Aorta (tissue), 5 donors: ENCODE measurements at places on chromosomes 12 and 14. TPM values are rescaled to one million over a fixed set of nuclear protein-coding genes. Genes with fewer than 3 reads are reported as not detected.

GRCh38 chr12:78792052-78792698 is 72.4 kb upstream of the SYT1 start:
- H3K27ac ChIP-seq = no peak overlapping the region
- no peaks in the 10 kb centered on the region for H3K36me3 ChIP-seq
- no peak for DNase-seq

DNA sequence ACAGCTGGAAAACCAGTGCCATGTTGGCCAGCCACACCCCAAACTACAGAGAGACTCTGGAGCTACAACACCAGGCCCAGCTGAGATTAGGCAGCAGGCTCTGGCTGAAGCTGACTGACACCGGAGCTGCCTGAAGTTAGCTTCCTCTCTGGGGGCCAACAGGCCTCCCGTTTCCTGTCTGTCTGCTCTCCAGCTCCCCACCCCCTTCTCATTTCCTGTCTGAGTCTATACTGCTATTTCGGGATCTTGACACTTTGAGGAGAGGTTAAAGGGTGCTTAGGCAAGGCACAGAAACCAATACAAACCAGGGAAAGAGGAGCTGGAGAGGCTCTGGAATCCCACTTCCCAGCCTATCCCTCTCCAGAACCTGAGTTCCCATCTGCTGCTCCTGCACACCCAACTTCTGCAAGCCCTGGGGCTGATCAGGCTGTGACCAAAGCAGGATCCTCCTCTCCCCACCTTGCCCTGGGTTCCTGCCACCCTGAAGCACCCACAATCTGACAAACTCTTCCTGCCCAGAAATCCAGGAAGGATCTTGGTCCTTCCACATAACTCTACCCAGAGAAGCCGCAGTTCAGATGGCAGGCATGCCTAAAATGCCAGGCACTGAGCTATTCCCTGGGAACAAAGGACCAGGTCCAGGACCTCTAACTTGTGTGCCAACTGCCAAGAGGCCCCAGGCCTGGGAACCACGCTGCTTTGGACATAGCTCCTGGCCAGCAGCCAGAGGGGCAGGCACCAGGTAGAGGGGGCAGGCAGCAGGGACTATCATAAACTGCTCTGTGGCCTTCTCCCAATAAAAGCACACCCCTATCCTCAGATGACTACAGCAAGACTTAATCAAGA is 39.9 kb downstream of the PRPF40B start:
- H3K36me3 ChIP-seq = no peaks in the 10 kb centered on the region
- peak overlapping the region; percentile 54 for H3K27ac ChIP-seq
- peak; percentile 81 for DNase-seq

DNA sequence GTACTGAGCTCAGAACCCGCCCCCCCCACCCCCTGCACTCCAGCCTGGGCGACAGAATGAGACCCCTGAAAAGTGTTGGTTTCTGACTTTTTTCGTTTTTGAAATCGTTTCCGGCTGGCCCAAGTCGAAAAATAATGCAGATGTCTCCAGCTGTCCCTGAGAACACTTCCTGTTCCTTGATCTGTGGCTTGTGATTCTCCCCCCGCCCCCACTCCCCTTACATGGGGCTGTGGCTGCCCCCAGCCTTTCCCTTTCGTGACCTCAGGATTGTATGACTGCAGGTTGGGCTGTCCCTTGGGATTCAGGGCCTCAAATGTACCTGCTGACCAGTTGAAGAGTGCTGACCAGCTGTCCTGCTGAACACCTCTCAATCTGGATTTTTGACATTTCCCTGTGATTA is 34.1 kb downstream of the NOC4L start:
- H3K4me1 ChIP-seq = no peaks in the 10 kb centered on the region

GRCh38 chr14:50619569-50620141 is 48.5 kb downstream of the SAV1 start:
- no peaks in the 10 kb centered on the region for H3K27me3 ChIP-seq
- H3K4me1 ChIP-seq = no peaks in the 10 kb centered on the region
- no peaks in the 10 kb centered on the region for H3K36me3 ChIP-seq
- DNase-seq = no peak

GRCh38 chr14:25090256-25090655 is 40.3 kb upstream of the STXBP6 start:
- no peaks in the 10 kb centered on the region for H3K27me3 ChIP-seq
- no peak overlapping the region for H3K4me3 ChIP-seq
- H3K36me3 ChIP-seq = no peaks in the 10 kb centered on the region
- H3K4me1 ChIP-seq = no peaks in the 10 kb centered on the region
- H3K27ac ChIP-seq = no peak overlapping the region
- DNase-seq = no peak

DNA sequence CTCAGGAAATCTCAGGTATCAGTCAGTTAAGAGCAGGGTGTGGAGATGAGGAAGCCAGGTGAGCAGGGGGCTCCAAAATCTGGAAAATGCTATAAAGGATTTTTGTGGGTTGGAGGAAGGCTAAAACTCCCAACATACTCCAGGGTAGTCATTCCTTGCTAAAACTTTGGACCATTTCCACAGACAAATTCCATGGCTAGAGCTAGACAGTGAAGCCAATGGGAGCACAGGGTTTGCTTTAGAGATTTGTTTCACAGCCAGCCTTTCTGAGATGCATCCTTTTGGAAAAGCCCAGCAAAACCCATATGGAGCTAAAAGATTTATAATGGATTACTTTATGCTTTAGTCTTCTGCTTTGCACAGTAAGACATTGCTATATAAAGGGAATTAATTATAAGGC is 146.5 kb downstream of the SAMD4A start:
- no peak for DNase-seq
- H3K36me3 ChIP-seq = no peaks in the 10 kb centered on the region
- peaks cover 29% of the 10 kb centered on the region for H3K4me1 ChIP-seq
- H3K27me3 ChIP-seq = no peaks in the 10 kb centered on the region

DNA sequence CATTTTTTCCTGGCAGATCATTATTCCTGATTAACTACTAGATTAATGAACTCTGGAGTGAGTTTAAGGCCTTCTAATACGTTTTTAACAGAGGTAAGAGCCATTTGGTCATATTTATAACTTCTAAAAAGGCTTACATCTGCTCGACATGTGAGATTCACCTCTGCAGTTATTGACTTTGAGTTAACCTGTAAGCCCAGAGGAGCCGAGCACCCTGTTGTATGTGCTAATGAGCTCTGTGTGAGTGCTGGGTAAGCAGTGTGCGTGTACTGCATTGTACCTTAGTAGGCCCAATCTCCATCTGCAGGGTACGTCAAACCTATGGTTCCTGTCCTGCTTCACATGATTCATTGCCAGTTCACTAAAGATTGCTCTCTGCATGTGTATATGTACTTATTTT is 18.9 kb downstream of the SLC4A8 start:
- no peaks in the 10 kb centered on the region for H3K27me3 ChIP-seq
- no peaks in the 10 kb centered on the region for H3K4me1 ChIP-seq
- no peak overlapping the region for H3K4me3 ChIP-seq
- H3K36me3 ChIP-seq = no peaks in the 10 kb centered on the region

DNA sequence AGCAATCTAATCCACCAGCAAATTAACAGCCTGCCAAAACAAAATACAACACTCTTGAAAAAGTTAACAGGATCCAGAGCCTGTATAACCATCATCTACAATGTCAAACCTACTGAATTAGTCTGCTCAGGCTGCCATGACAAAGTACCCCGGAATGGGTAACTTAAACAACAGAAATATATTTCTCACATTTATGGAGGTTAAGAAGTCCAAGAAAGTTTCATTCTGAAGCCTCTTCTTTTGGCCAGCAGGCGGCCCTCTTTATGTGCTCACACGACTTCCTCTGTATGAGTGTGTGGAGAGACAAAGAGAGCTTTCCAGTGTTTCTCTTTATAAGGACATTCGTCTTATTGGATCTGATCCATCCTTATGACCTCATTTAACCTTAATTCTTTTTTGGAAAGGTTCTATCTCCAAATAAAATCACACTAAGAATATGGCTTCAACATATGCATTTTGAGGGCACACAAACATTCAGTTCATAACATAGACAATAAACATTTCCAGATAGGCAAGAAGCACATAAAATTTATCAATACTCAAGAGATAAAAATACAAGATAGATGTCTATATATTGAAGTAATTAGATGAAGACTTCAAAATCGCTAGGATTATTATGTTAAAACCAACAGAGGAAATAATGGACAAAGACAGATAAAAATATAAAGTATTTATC is 5.9 kb upstream of the RERG start:
- H3K27ac ChIP-seq = no peak overlapping the region
- DNase-seq = peak; percentile 71
- no peaks in the 10 kb centered on the region for H3K4me1 ChIP-seq
- no peak overlapping the region for H3K4me3 ChIP-seq
- no peaks in the 10 kb centered on the region for H3K27me3 ChIP-seq

DNA sequence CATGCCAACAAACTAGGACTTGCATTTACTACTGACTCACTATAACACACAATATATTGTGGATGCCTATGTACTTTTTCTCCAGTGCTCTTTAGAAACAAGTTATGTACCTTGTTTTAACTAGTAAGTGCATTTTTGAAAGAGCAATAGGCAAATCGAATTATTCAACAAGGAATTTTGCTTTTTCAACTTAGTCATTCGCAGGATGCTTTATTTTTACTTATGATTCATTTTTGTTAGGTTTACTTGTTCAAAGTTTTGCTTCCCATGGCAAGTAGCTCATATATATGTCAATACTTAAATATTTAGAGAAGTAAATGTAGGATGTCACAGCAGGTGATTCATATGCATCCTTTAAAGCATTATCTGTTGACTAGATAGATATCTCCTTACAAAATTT is 149.8 kb downstream of the PELI2 start:
- no peaks in the 10 kb centered on the region for H3K36me3 ChIP-seq
- DNase-seq = no peak
- no peak overlapping the region for H3K4me3 ChIP-seq
- H3K27ac ChIP-seq = no peak overlapping the region
- H3K4me1 ChIP-seq = no peaks in the 10 kb centered on the region
- H3K27me3 ChIP-seq = no peaks in the 10 kb centered on the region

GRCh38 chr14:66036547-66036946 is 449.6 kb upstream of the CCDC196 start:
- no peak overlapping the region for H3K27ac ChIP-seq
- no peaks in the 10 kb centered on the region for H3K27me3 ChIP-seq
- H3K4me1 ChIP-seq = no peaks in the 10 kb centered on the region
- DNase-seq = no peak
- no peaks in the 10 kb centered on the region for H3K36me3 ChIP-seq

GRCh38 chr12:69007101-69007854 is 74.3 kb upstream of the CPM start:
- H3K27ac ChIP-seq = no peak overlapping the region
- H3K36me3 ChIP-seq = no peaks in the 10 kb centered on the region
- H3K27me3 ChIP-seq = no peaks in the 10 kb centered on the region
- no peak overlapping the region for H3K4me3 ChIP-seq
- no peak for DNase-seq

DNA sequence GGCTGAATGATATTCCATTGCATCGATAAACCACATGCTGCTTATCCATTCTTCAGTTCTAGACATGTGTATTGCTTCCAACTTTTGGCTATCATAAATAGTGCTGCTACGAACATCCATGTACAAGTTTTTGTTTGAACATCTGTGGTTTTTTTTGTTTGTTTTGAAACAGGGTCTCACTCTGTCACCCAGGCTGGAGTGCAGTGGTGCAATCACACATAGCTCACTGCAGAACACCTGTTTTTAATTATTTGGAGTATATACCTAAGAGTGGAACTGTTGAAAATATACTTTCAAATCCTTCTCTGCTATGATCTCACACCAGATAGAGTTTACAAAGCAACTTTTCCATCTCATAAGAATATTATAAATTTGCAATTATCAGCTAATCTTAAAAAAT is 124.2 kb downstream of the TTC7B start:
- H3K4me3 ChIP-seq = no peak overlapping the region
- H3K36me3 ChIP-seq = no peaks in the 10 kb centered on the region
- no peak overlapping the region for H3K27ac ChIP-seq
- no peaks in the 10 kb centered on the region for H3K27me3 ChIP-seq
- no peak for DNase-seq

DNA sequence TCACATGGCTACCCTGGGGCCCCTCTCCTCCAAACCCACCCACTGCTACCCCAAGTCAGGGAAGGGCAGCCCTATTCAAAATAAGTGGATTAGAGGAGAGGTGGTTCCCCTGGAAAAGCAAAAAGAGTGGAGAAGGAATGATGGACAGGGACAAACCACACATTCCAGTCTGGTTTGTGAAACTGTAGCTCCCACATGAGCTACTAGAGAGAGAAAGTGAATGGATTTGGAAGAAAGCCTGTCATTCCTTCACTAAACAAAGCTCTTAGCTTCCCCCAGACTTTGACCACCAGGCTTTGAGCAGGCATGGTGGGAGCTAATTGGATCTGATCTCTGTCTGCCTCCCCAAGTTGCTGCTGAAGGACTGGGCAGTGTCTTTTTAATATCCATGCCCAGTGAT is 28.0 kb downstream of the CCDC63 start:
- no peaks in the 10 kb centered on the region for H3K36me3 ChIP-seq
- H3K27ac ChIP-seq = no peak overlapping the region
- H3K27me3 ChIP-seq = no peaks in the 10 kb centered on the region

DNA sequence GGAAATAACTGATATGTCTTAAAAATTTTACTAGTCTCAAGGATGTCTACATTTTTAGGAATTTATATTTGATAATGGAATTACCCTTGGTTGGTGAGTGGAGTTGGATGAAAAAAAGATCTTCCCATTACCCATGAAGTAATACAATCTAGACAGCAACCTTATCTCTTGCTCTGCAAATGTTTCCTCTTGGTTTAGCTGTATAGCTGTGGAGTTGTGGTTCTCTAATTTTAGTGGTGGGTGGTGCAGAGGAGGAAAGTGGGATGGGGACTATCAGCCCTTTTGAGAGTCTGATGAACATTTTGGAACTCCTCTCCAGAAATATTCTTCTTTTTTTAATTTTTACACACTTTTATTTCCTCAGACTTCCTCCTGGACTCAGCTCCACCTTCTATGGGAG is 17.1 kb downstream of the SPX start:
- no peak overlapping the region for H3K4me3 ChIP-seq
- no peaks in the 10 kb centered on the region for H3K36me3 ChIP-seq
- H3K4me1 ChIP-seq = no peaks in the 10 kb centered on the region
- DNase-seq = no peak
- no peak overlapping the region for H3K27ac ChIP-seq
- H3K27me3 ChIP-seq = no peaks in the 10 kb centered on the region

DNA sequence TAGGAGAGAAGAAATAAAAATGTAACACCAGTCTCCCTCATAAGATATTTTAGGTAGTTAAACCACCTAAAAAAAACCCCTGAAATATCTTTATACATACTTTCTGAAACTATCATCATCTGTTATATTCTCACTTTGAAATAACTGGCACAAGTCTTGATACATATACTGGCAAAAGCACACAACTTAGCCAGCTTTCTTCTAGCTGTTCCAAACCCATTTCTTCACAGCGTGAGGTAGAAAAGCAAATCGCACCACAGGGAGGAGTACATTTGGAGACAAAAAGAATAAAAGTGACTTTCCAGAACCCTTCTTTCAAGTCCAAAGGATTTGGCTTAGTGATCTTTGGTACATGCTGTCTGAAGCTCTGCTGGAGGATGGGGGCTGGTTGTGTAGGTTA is 78.5 kb downstream of the RERG start:
- DNase-seq = no peak
- H3K4me1 ChIP-seq = no peaks in the 10 kb centered on the region
- H3K27ac ChIP-seq = no peak overlapping the region
- no peak overlapping the region for H3K4me3 ChIP-seq
- no peaks in the 10 kb centered on the region for H3K27me3 ChIP-seq
- no peaks in the 10 kb centered on the region for H3K36me3 ChIP-seq

RNU4-1 gene
- 1,718 TPM for total RNA-seq

SYNE3 gene
- total RNA-seq = 39.1 TPM

PA2G4 gene
- total RNA-seq = 59.9 TPM

HVCN1 gene
- total RNA-seq = 4.1 TPM

BAZ1A gene
- 26.6 TPM for total RNA-seq

LTB4R2 gene
- 5.5 TPM for total RNA-seq

KLRC2 gene
- total RNA-seq = 0.65 TPM

ZBTB42 gene
- total RNA-seq = 4.7 TPM

PRIMA1 gene
- total RNA-seq = 6.7 TPM

MAP1LC3B2 gene
- total RNA-seq = 3.1 TPM

GPR132 gene
- 5.0 TPM for total RNA-seq

GLI1 gene
- 2.4 TPM for total RNA-seq

PLEKHH1 gene
- total RNA-seq = 3.9 TPM
